Stimulated activated CD4-positive, alpha-beta T cell treated with anti-CD3 and anti-CD28 coated beads, Interleukin-15, amount 100 ng/mL, for 48 hours (primary cell): ENCODE measurements at places on chromosomes 6 and 20.

DNA sequence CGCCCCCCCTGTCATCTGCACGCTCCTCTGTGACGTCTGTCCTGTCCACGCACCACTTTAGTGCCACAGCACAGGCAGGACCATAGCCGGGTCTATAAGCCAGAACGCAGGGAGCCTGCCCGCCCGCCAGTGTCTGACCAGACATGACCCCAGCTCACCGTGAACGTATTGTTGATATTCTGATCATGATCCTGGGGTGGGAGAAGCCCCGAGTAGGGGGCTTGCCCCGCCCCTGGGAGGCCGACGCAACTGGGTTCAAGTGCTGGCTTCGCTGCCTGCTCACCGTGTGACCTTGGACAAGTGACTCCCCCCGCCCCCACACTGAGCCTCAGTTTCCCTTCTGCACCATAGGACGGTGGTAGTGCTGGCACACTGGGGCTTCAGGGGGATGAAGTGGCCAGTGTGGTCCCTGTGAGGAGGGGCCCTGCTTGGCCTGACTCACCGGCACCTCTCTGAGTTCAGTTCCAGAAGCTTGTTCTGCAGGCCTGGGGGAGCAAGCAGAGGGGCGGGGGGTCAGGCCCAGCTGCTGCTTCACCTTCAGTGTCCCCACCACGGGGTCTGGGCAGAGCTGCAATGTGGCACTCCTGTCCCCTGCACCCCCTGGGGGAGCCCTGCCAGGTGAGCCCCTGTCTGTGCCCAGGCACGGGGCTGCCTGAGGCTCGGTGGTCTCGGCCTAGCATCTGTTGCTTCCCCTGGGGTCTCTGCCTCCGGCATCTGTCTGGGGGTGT lies 9.2 kb downstream of the RBBP8NL start:
- no peak for DNase-seq

- DNase-seq, result no peak
These were observed 13.5 kb downstream of the NCR2 start for GRCh38 chr6:41348934-41349333.

- no peak for DNase-seq
These were observed 64.7 kb downstream of the SASH1 start for GRCh38 chr6:148407372-148407771.

- no peak for DNase-seq
These were observed 1.3 kb downstream of the CD24 start for GRCh38 chr6:106973018-106973835.

DNA sequence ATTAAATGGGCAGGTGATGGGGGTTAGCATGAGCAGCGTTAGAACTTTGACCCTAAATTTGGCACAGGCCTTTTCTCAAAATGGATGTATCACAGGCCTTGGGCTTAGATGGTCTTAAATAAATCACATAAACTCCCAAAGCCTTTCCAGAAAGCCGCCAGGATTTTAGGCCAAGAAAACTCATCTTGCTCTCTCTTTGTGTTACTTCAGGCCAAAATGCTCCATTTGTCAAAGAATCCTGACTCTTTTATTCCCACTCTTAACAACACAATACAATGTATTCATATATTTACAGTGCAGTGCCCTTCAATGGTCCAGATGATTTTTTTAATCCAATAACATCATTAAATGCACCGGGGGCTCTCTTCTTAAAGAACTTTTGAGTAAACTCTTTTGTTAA lies 5.9 kb upstream of the TCP11 start:
- no peak for DNase-seq

DNA sequence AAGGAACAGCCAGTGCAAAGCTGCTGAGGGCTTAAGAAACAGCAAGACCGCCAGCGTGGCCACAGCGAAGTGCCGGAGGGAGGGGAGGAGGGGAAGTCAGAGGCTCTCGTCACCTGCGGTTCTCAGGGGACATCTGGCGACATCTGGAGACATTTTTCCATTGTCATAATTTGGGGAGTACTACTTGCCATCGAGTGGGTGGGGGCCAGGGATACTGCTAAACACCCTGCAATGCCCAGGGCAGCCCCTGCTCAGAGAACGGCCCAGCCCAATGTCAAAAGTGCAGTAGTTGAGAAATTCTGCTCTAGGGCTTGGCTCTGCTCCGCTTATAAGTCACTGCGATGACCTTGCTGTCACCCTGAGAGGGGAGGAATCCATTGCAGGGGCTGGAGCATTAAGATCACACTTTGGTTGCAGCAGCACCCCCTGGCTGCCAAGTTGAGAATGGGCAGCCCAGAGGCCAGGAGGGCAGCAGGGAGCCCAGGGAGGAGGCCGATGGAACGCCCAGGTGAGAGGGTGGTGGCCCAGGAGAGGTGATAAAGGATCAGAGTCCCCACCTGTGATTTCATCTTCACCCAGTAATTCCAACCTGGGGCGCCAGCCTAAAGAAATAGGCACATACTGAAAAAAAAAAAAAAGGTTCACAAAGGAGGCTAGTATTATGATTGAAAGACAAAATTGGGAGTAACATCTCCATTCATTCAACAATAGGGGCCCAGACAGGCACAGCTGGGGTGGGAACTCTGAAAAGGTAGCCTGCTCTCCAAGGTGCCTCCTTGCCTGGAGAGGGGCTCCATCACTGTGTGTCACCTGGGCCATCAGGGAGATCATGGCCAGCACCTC lies 218.2 kb downstream of the BMP7 start:
- no peak for DNase-seq

DNA sequence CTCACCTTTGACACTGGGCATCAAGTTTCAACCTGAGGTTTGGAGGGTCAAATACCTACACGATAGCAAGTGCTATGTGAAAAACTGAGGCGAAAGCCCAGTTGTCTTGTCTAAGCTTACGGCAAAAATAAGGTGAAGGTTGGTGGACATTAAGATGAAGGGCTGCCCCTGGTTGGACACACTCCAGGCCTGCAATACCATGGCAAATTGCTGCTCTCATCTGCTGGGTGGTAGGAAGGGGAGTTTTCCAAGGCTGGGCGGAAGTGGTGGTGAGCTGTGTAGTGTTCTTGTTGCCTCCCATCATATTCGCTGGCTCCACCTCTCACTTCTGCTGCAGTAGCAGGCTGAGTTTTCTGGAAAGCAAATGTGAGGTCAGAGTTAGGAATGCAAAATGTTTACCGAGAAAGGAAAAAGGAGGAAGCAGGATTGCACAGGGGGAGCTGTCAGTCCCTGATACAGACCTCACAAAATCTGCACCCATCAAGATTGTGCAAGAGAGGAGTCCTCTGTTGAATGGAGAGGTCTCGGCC lies 33.7 kb downstream of the SCP2D1 start:
- no peak for DNase-seq

DNA sequence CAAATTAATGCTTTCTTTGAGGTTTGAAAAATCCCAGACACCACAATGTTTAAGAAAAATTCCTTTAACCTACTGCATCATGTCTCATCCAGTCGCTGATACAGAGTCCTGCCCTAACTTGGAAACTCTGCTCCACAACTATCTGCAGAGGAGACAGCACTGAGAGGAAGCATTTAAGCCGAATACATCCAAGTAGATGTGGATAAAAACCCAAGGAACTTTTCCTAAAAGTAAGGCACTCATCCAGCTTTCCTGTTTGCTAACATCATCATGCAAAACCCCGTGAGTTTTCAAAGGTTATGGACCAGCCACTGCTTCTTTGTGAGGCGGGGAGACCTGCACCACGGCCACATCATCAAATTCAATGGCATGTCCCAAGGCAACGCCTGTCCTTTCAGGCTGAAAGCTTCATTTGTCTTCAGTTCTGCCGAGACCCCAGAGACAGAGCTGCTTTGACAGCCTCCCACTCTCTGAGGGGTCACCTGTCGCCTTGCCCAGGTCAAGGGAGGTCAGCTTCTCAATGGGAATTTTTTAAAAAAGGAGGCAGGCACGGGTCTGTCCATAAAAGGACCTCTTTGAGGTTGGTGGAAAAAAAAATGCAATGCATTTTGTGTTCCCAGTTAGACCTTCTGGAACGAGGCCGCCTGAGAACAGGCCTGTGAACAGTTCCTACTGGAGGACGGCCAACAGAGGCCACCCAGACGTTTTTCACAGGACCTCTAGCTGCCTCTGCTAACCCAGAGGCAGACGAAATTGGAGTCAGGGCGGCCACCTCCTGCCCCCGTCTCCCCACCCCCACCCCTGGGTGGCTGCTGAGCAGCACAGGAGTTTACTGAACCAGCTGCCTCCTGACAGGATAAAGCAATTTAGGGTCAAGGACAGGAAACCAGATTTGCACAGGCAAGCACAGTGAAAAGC lies 142.5 kb upstream of the HDDC2 start:
- no peak for DNase-seq

- DNase-seq, result no peak
These were observed 54.8 kb downstream of the BTBD3 start for GRCh38 chr20:11972478-11972877.

DNA sequence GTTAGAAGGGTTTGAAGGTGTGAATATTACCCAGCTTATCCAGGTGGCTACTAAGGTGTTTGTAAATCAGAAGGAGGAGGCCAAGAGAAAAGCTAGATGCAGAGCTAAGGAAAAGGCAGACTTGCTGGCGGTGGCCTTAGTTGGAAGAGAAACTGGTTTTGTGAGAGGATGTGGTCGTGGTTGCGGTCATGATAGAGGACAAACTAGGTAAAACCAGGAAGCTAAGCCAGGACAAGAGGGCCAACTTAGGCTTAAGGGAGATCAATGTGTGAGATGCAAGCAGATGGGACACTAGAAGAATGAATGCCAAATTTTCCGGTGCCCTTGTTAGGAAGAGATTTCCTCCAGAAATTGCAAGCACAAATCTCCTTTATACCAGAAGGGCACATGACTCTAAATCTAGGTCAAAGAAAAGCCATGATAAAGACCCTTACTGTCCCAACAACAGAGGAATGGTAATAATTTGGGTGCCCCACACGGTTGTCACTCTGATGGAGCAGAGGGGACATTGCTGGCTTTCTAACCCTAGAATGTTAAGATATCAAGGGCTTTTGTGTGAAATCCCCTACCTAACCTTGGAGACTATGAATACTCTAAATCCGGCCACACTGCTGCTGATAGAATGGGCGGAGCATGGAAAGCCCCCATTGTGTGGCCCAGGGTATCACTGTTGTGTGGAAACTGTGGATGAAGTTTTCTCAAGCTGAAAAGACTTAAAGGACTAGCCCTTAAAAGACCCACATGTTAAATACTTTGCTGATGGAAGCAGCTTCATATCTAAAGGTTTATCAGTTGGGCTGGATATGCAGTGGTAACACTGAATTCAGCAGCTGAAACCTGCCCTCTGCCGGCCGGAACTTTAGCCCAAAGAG lies 7.8 kb downstream of the IL22RA2 start:
- DNase-seq, result no peak

- no peak for DNase-seq
These were observed 8.4 kb upstream of the STK35 start for GRCh38 chr20:2093159-2093781.

DNA sequence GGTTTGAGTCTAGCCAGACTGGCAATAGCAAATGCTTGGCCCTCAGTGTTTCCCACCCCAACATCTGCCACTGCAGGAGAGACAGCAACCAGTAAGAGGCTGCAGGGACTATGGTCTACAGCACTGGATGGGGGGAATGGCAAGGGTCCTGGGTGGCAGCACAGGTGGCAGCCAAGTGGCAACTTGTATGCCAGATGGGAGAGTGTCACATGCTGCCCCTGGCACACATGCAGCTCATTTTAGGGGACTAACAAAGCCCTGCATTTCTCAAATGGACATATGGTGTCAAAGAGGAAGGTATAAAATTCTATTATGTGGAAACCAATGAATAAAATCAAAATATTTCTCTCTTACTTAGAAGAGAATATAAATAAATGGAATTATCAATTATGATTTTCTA lies 298.7 kb upstream of the MARCKS start:
- DNase-seq, result no peak

DNA sequence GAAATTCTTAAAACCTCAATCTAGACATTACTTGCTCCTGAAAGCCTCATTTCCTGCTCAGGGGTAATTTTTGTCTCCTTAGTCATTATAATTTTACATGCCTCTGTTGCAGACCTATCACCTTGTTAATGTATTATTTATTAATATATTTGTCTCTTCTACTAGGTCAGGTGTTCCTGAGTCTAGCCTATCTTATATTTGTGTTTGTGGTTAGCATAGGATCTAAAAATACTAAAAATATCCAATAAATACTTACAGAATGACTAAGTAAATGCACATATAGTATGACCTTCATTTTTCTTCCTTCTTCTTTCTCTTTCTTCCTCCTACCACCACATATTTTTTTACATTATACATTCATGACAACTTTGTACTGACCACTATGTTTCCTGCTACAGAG lies 268.9 kb upstream of the HS3ST5 start:
- no peak for DNase-seq
